ENCODE measurements at places on chromosomes 7 and 10.

DNA sequence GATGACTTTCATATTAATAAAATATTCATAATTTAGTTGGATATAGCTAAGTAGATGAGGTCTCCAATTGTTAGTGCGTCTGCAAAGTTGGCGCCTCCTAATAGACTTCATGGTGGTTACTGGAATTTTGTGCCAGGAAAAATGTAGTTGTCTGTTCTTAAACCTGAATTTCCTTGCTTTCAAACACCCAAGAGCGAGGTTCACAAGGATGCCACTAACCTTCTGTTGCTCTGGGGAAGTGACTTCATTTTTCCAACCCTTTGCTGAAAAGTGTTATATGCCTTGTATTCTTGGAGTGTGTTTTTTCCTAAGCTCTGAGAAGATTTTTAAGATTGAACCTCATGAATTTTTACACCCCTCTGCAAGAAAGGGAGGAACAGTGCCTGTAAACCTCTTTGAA, 98.9 kb upstream of the GLCCI1 start:
- no peak for DNase-seq

DNA sequence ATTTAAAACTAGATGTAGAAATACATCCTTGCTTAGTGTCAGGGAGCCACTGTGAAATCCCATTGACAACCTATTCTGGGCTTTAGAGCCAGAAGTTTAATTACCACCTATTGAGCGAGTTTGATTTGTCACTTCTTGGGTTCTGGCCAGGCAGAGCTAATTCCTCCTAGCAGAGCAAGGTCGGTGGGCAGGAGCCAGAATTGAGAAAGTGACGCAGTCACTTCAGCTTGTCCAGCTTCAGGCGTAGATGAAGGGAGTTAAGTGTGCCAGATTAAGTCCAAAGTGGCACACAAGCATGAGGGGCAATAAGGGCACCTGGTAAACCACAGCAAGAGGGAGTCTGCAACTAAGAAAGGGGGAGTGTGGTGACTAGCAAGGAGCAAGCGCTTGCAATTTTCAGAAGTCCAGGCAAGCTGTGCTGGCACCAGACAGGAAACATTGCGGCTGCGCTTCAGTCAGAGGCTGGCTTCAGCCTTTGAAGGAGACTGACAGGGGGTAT, 119.4 kb downstream of the ST7 start:
- DNase-seq = no peak

DNA sequence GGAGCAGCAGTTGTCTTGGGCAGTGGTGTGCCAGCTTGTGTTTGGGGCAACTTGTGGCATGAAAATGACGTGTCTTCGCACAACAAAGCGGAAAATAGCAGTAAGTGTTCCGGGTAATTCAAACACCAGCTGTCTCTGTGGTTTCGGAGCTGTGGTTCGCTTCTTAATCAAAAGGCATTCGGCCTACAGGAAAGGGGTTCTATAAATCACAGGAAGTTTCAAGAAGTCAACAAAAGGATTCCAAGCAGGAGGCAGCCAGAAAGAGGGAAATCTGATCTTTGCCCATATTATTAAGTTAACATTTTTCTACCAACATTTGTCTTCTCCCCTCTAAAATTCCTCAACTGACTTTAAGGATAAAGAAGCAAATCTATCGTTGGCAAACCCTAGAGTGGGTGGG, 353.4 kb downstream of the FGFR2 start:
- no peak for DNase-seq

DNA sequence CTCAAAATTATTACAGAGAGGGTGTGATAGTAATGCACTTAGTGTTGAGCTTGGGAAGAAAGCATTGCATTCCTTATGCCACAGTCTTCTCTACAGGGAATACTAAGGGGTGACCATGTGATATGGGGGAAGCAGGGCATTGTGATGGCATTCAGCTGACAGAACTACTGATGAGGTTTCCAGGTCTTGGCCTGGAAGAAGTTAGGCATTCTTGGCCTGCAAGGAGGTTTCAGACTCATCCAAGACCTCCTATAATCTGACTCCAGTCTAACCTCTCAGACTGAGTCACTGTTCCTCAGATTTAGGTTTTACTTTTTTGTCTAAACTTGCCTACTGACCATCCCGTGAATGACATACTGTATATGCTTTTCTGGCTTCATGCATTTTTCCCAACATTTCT, 7.9 kb downstream of the STMP1 start:
- no peak for DNase-seq

GRCh38 chr7:95267754-95268153, 56.6 kb downstream of the PON1 start:
- no peak for DNase-seq

GRCh38 chr7:106418526-106418925, 133.7 kb upstream of the NAMPT start:
- DNase-seq = no peak

- DNase-seq = no peak
These were observed 71.6 kb downstream of the ADRA2A start for GRCh38 chr10:111148440-111148839.

- no peak for DNase-seq
These were observed 717 bp downstream of the ADCY1 start for GRCh38 chr7:45574669-45575500.

- no peak for DNase-seq
These were observed 32.2 kb upstream of the ZNF438 start for GRCh38 chr10:31063841-31064240.

GRCh38 chr7:65449505-65449852, 75.8 kb downstream of the ZNF92 start:
- DNase-seq = no peak

DNA sequence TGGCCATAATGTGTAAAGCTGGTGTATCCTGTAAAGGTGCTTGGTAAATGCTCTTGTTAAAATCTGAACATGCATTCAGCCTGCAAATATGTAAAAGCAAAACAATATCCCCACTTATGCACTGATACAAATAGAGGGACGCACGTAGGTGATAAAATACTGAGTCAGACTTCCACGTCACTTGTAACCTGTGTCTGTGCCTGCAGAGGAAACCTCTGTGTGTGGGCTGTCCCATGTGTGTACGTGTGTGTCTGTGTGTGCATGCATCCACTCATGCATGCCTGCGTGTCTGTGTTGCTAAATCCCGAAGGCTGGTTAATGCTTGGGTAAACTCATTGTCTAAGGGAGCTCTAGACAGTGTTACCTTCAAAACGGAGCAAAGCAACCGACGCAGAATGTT, 68.9 kb downstream of the KLF6 start:
- DNase-seq = no peak

DNA sequence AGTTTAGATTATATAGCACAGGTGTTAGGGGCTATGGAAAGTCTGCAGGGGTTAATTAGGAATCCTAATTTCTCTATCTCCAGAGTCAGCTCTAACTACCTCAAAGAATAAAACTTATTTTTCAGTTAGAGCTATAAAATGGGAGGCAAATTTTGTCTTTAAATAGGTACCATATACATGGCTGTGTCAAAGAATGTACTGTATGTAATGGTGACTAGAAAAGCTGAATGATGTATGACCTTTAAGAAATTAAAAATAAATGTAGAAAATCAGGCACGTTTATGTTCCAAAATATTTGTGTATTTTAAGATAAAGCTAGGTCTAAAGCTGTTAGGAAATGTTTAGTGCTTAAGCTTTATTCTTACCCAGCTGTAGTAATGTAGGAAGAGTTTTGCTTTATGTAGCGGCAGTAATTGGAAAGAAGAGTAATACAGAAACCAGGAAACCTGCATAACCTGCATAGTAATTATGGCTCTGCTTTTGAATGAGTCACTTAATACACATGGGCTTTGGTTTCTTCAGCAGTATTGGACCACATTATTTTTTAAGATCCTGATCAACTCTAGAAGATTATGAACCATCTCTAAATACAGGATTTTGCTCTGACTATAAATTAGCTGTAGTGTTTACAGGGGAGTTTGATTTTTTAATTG, 85.0 kb downstream of the KMT2E start:
- DNase-seq = no peak

DNA sequence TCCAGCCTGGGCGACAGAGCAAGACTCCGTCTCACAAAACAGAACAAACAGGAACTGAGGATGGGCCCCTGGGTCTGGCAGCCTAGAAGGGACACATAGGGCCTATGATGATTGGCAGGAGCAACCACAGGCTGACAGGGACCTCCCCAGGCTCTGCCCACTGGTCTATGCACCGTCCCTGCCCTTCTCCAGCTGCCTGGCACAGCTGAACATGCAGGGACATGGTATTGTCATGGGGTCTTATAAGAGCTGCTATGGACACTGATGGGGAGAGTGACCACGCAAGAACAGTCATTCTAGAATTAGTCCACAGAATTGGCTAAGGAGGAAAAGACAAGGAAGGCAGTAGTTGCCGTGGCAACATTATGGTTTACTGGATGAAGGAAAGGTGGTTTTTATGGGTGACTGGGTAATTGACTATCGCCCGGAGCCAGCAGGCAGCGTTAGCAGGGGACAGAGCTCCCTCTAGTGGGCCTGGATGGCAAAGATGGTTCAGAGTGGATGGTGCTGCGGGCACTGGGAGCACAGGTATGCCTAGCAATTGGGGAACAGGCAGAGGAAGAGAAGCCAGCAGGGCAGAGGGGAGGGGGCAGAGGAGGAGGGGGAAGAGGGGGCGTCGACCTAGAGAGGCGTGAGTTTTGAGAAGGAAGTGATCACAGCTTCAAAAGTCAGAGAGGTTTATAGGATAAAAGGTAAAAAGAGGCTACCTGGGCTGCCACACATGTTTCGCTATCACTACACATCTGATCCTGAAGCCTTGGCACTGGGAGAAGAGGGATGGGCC, 7.8 kb upstream of the TRIM56 start:
- peak; percentile 81 for DNase-seq

GRCh38 chr10:89699581-89700064, 1.8 kb upstream of the KIF20B start:
- no peak for DNase-seq

DNA sequence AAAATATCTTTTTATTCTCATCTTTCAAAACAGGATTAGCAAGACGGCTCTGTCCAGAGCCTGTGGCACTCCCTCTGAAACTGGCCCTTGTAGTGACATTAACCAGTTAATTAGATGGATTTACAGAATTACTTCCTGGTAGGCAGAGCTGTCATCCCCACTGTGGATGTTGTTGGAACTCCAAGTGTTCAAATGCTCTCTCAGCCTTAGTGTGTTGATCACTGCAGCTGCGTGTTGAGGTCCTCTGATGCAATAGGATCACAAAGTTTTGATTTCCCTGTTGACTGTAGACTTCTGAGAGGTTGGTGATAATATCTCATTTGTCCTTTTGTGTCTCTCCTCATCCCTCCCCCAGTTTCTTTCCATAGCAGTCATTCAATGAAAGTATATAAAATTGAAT, 117.3 kb upstream of the CDK6 start:
- DNase-seq = no peak

GRCh38 chr7:79090543-79090942, 362.9 kb downstream of the MAGI2 start:
- no peak for DNase-seq

GRCh38 chr10:128879441-128880140, 587.5 kb upstream of the MGMT start:
- no peak for DNase-seq

DNA sequence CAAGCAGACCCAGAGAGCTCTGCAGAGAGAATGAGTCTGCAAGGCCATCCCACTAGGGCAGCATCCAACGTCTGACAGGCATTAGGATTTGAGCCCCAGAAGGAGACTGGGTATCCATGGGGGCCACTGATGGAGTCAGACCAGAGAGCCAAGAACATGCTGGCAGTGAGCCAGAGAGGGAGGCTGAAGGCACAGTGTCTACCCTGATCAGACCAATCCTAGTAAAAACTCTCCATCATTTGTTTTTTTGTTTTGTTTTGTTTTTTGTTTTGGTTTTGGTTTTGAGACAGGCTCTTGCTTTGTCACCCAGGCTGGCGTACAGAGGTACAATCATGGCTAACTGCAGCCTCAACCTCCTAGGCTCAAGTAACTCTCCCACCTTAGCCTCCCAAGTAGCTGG, 133.1 kb upstream of the LYZL2 start:
- DNase-seq = no peak

GRCh38 chr7:44284881-44285541, 40.4 kb downstream of the CAMK2B start:
- peak; percentile 20 for DNase-seq

- DNase-seq = no peak
These were observed 761.5 kb upstream of the C7orf33 start for GRCh38 chr7:147829016-147829415.

- no peak for DNase-seq
These were observed 43.4 kb upstream of the GHITM start for GRCh38 chr10:84095811-84096497.

DNA sequence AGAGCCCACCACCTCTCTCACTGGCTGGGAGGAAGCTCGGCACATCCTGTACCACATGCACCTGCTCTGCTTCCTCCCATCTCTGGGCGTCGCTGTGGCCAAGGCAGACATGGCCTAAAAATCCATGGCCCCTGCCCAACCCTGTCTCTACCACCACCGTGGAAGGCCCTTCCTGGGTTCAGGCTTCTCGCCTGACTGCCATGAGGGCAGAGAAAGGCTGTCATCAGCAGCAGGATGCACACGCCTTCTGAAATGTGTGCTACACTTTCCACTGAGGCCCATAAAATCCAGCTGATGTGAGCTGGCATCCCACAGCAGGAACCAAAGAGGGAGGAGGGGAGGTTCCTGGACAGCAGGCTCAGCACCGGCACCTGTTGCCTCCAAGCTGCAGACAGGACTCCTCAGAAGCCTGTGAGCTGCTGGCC, 93.4 kb downstream of the PTPRN2 start:
- DNase-seq = no peak

DNA sequence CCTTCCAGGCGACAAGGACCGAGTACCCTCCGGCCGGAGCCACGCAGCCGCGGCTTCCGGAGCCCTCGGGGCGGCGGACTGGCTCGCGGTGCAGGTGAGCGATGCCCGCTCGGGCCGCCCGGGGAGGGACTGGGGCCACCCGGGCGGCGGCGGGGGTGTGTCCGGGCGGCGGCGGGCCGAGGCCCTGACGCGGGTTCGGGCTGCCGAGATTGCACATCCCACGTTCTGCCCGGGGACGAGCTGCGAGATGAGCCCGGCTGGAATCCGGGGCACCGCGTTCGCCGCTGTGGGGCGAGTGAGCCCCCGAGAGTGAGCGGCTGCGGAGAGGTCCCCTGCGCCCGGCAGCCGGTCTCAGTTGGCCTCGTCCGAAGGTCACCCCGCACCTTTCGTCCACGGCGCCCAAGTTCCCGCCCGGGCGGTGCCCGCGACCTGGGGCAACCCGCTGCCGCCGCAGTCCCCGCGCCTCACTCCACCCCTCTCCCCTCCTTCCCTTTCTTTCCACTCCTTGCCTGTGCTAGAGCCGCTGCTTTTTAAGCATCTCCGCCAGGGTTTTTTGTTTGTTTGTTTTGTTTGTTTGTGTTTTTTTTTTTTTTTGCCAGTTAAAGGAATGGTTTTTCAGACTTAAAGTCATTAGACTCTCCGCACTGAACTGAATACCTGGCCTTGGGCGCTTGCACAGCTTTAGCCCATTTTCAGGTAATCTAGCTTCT, 515 bp downstream of the RALA start:
- DNase-seq = no peak

- no peak for DNase-seq
These were observed 73.4 kb upstream of the ZNF722 start for GRCh38 chr7:63925262-63925625.

GRCh38 chr10:19638182-19638895, 177.9 kb upstream of the PLXDC2 start:
- no peak for DNase-seq

GRCh38 chr7:14341200-14341775, 351.8 kb upstream of the ETV1 start:
- no peak for DNase-seq

- DNase-seq = no peak
These were observed 77.4 kb downstream of the CYP26A1 start for GRCh38 chr10:93150990-93151547.

Data from activated CD4-positive, CD25-positive, alpha-beta regulatory T cell treated with anti-CD3 and anti-CD28 coated beads, Interleukin-2, amount 50 U/mL, for 72 hours (primary cell).